ENCODE measurements at places on chromosomes 1 and 21. TPM values are rescaled to one million over a fixed set of nuclear protein-coding genes. Genes with fewer than 3 reads are reported as not detected.

GRCh38 chr1:11802973-11803885 lies 2.5 kb downstream of the MTHFR start:
- DNase-seq: peak; percentile 96

- no peak for DNase-seq
Measured at GRCh38 chr1:2148691-2149090, 45.9 kb downstream of the FAAP20 start.

- peak; percentile 39 for DNase-seq
Measured at GRCh38 chr1:87869567-87869966, 540.9 kb downstream of the LMO4 start.

SLFNL1 gene
- 0.17 TPM for total RNA-seq

- peak; percentile 94 for DNase-seq
Measured at GRCh38 chr1:30981172-30981571, 72.6 kb upstream of the SDC3 start.
